Glutamatergic neuron (in vitro differentiated cells): ENCODE measurements at places on chromosomes 11 and 22. TPM values are rescaled to one million over a fixed set of nuclear protein-coding genes. Genes with fewer than 3 reads are reported as not detected.

Gene SCO2
- 4.8 TPM for total RNA-seq

Gene UQCC3
- total RNA-seq: 5.7 TPM

DNA sequence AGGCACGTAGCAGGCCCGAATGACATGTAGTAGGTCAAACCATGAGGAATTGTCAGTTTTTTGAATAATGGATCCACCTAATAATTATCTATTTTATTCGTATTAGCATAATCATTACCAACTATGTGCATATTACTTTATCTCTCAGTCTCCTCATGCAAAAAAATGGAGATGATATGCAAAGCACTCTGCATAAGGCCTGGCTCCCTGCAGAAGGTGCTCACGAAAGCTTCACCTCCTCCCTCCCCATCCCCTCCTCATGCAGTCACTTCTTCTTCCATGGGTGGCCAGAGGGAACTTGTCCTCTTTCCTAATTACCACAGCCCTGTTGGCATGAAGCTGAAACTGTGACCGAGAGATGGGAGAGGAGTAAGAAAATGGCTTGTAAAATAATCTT is 20.8 kb upstream of the TSKU start:
- DNase-seq: no peak

DNA sequence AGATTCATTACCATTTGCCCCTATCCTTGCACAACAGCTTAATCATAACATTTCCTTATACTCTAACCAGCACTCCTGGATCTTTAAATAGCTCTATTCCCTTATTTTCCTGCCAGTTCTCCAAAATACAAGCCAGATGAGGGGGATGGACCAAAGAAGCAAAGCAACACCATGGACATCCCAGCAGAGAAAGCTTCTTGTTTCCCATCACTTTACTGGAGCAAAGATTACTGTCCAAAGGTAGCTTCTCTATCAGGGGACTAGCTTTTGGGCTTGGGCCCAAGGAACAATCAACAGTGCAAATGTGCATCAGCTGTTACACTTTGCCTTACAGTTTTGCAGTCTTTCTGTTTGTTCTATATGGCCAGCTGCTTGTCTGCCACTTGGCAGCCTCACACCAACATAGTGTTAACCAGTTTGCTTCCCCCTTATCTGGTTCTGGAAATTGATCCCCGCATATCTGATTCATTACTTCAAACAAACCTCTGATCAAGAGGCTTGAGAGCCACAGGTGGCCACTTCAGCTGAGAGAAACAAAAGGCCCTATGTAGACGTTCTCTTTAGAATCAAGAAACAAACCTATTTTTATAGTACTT is 814.3 kb downstream of the METTL15 start:
- no peak for DNase-seq

Gene ACR
- not detected for total RNA-seq

Gene OR2AT4
- total RNA-seq: not detected

GRCh38 chr22:39625569-39626537 is 55.3 kb downstream of the CACNA1I start:
- no peak for DNase-seq

DNA sequence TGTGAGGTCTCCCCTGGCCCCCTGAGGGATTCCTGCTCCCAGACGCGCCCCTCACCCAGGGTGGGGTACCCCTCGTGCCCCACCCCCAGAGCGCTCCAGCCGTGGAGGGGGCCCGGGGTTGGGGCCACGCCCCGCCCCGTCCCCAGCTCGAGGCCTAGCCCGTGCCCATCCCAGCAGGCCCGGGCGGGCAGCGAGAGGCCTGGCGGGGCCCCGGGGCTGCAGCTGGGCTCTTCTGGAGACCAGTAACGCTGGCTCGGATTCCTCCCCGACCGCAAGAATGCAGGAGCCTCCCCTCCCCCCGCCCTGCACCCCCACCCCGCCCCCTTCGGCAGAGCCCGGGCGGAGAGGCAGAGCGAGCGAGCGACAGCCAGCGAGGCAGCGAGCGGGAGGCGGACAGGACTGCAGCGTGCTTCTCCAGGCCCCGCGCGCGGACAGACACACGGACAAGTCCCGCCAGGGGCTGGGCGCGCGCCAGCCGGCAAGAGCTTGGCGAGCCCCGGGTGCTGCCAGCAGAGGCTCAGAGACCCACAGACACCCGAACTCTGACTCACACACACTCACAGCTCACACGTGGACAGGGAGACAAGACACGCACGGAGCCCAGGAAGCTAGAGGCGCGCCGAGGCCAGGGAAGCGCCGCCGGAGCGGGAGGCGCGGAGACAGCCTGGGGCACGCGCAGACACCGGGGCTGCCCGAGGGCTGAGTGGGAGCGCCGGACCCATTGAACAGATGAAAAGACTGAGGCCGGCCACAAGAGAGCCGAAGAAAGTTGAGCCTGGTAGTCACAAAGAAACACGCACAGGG is 15.2 kb downstream of the BCL9L start:
- DNase-seq: peak; percentile 48

DNA sequence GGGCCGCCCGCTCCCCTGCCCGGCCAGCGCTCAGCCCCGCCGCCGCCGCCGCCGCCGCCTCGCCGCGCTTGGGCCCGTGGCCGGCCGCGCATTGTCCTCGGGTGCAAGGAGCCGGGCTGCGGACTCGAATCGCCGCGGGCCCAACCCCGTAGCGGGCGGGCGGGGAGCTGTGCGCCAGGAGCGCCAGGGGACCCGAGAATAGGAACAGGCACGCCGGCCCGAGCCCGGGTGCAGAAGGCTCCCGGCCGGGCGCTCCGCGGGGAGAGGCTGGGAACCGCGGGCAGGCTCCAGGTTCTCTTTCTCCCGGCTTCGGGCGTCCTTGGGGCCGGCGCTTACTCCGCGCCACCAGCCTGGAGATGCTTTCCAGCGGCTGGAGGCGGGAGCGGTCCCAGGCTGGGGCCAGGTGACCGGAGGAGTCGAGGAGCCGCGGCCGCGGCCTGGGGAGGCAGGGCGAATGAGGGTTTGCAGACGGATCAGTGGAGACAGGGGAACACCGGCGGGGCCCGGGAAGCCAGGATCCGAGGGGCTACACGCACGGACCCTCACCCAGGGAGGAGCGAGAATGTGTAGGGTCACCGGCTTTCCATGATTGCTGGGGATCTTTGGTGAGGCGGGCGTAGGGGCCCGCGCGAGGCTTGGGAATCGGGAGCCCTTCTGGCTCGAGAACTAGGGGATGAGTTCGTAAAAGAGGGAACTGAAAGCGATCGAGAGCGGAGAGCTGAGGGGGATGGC is 726 bp downstream of the PKNOX2 start:
- DNase-seq: peak; percentile 69

Gene MMP12
- total RNA-seq: not detected

GRCh38 chr11:13343067-13343466 is 65.5 kb downstream of the BMAL1 start:
- DNase-seq: no peak

Gene SLC22A9
- total RNA-seq: not detected

DNA sequence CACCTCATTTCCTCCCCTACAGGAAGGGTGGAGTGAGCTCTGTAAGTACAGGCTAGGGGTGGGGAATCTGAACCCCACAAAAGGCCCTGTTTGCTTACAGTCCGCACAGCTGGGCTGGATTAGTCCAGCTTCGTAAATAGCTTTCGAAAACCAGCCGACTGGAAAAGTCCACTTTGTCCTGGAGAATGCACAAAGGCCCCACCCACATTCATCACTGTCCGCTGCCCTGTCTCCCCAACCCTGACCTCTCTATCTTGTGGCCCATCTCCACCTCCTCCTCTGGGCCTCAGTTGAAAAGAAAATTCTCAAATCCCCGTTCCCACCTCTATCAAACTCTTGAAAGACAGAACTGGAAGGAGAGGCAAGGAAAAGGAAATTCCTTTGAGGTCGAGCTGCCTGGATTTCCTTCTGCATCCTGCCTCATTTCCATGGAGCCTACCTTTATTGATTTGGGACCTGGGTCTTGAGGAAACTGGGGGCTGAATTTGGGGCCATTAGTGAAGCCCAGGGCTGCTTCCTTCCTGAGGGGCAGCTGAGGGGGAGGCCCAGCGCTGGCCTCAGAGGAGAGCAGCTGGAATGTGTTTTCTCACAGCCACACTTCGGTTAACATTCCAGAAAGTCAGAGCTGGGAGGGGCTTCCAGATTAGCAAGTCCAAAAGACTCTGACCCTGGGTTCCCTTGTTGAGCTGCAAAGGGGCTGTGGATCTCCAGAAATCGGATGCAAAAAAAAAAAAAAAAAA is 147.6 kb downstream of the FBXO7 start:
- no peak for DNase-seq

DNA sequence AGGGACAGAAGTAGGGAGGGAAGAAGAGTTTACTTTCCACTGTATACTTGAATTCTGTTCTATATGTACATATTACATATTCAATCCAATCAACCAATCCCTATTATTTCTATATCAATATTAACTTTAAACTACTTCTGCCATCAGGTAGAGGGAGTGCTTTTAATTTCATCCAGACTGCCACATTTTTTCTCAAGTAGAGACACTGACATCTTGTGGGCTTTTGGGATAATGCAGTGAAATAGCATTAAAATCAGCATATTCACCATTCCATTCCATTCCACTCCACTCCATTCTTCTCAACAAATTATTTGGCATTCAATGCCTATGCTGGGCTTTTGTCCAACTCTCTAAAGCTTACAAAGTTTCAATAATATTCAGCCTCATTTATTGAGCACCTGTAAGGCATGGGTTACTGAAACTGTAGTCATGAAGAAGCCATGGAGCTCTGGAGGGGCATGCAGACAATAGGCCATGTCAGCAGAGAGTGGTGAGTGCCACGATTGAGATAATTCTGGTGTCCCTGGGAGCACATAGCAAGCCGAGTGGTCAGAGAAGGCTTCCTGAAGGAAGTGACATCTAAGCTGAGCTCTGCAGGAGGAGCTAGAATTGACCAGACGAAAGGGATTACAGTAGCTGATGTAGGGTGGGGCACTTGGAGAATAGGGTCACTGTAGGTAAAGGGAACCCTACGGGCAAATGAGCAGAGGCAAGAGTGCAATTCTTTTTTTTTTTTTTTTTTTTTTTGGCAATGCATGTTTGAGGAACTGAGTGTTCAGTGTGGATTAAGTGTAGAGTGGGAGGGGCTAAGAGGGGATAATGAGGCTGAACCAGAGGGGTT is 12.8 kb upstream of the CLPB start:
- DNase-seq: no peak

GRCh38 chr11:24667353-24667968 is 170.6 kb downstream of the LUZP2 start:
- DNase-seq: no peak

DNA sequence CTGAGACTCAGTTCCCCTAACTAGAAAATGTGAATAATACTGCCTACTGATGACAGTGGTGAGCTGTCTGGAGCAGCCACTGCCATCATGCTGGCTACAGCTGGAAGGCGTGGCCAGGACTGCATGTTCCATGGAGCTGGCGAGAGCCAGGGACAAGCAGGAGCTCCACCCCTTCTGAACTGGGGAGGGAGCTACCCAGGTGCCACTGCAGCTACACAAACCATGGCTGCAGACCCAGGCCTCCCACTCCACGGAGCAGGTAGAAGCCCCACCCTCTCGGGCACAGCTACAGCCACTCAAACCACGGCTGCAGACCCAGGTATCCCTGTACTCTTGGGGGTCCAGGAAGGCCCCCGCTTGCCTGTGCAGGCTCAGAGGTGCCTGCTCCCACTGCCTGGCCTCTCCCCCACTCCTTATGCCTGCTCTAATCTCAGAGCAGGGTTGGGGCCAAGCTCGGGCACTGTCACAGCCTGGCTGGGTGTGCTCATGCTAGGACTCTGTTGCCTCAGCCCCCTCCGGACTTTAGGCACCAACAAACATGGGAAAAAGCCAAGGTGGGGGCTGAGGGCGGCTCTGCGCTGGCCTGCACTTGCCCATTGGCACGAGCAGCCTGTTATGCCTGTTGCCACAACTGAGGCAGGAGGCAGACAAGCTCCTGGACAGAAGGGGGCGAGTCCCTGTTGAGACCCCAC is 51.7 kb downstream of the RAB30 start:
- DNase-seq: no peak

GRCh38 chr11:70552167-70553150 is 154.1 kb downstream of the CTTN start:
- no peak for DNase-seq

DNA sequence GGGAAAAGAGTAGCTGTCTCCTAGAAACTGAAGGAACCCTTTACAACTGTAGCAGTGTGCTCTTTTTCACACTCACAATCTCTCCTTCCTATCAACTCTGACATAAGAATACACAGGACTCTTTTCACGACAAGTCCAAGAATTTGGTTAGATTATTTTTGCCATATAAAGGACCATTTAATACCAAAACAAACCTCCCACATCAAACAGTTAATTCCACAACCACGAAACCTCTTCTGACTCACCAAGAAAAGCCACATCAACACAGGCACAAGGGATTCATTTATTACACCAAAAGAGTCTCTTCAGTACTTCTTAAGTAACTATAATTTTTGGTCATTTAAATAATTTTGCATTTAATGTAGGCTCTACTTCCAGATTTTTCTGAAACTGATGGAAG is 222.6 kb upstream of the PITPNB start:
- DNase-seq: no peak

DNA sequence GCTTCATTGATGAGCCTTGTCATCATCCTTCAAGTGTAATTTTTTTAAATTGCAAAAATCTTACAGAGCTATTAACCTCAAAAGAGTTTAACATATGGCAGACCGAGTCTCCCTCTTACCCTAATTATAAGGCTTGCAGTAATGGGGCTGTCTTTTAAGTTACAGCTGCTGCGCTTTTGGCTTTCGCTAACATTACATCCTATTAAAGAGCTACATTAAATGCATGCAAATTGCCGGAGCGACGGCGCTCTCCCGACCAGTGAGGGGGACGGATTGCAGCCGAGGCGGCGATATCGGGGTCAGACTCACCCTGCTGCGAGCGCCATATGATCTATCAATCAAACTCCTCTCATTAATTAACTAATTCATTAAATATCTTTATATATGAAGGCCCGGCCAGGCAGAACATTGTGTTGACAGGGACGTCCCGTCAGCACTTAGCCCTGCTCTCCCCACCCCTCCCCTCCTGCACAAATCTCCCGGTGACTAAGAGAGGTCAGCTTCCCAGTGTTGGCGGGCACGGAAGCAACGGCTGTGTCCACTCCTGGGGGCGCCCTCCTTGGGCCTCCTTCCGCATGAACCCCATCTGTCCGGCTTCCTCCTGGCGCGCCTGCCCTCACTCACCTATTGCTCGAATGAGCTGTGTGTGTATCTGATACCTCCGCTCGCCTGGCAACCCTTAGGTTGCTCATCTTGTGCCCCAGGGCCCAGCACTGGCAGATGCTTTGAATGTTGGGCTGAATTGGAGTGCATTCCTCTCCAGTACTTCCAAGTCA is 156.0 kb upstream of the CADM1 start:
- peak; percentile 59 for DNase-seq

- DNase-seq: no peak
Observed at GRCh38 chr11:88175569-88176075, 379 bp upstream of the RAB38 start.
